ENCODE measurements at places on chromosomes 1 and 21.
A peak's percentile ranks its signal among the peaks of the same experiment; 100 is the strongest.

GRCh38 chr1:202810193-202810614 lies 550 bp upstream of the PCAT6 start:
- peak; percentile 20 for DNase-seq

- DNase-seq: peak; percentile 97
These were observed 141.0 kb downstream of the SDCCAG8 start for GRCh38 chr1:243396876-243397275.

DNA sequence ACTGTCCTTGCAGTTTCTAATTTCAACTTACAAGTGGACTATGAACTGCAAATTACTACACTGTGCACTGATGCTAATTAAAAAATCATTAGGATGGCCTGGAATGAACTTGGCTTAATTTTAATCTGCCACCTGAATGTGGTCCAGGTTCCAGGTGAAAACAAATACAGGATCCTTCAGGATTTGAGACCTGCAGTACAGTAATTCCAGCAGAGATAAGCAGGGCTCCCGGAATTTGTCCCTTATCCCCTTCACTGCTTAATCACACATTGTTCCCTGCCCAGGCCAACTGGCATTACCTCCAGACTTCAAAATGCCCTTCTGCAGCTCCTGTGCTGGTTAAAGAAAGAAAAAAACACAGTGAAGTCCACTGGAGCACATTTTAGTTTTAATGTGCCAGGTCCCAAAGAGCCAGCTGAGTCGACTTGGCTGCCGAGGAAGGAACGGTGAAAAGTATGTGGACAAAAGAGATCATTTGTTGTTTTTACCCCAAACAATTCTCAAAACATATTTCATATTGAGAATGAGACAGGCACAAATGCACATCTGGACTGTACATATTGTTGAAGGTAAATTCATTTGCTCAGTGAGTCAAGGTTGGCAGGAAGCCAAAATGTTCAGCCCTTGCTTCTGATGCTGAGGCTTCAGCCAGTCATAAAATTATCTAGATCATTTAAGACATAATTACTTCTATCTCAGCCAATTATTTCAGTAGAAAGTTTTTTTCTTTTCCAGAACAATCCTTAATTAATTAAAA lies 28.3 kb downstream of the DEGS1 start:
- no peak for DNase-seq

DNA sequence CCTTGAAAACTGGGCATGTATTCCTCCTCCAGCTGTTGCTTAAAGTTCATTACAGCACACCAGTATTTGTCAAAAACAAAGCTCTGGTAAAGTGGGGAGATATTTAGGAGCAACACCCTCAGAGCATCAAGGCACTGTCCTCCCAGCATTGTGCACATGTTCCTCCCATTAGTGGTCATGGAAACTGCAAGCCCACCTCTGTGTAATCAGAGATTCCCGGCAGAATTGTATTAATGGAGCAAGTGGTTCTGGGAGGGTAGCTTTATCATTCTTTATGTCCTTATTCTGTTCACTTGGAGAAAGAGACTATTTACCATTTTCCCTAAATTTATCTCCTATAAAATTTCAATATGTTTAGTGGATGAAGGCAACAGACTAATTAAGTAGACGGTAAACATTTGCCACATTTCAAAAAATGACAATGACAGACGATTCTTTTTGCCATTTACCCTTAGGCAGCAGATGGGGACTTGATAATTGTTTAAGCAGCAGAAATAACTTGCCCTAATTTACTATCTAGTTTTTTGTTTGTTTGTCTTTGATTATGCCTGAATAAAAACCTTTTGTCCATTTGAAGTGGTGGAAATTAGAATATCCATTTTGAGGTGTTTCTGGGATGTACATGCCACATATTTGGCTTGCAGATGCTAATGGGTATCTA lies 289.6 kb upstream of the ST6GALNAC5 start:
- no peak for DNase-seq

Data from cerebellar nuclear complex (tissue), 1 donor.